ENCODE measurements at places on chromosomes 2 and 18.

GRCh38 chr2:45040786-45041185, 31.5 kb upstream of the SIX2 start:
- no peak for DNase-seq

GRCh38 chr18:74387383-74387782, 69.7 kb downstream of the DIPK1C start:
- DNase-seq: no peak

GRCh38 chr2:230982126-230982525, 13.8 kb upstream of the SPATA3 start:
- DNase-seq: no peak

DNA sequence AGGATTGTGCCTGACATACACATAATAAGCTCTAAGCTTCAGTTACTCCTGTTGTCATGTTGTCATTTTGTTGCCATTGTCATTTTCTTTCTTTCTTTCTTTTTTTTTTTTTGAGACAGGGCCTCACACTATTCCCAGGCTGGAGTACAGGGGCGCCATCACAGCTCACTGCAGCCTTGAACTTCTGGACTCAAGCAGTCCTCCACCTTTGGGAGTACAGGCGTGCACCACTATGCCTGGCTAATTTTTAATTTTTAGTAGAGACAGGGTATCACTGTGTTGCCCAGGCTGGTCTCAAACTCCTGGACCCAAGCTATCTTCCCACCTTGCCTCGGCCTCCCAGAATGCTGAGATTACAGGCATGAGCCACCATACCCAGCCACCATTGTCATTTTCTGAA, 30.9 kb upstream of the SCLY start:
- DNase-seq: no peak

DNA sequence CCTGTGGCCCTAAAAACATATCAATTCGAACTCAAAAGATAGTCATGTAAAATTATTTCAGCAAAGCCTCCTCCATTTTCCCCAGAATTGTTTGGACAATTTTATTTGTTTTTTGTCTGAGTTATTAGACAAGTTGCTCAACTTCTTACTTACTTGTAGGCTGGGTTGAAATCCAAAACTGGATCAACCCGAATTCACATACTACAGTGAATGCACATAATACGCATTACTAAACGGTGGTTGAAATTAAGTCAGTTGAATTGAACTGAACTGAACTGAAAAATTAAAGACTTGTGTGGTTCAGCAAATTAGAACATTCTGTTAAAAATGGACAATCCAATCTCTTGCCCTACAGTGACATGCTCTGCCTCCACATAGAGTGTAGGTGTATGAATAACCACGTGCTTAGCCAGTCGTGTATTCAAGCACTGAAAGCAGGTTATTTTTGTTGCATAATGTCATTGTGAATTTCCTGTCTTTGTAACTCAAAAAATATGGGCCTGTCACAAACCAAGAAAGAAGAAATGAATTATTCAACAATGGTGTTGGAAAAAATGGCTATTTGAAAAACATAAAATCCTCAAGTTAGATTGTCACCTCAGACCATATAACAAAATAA, 441.0 kb downstream of the TXNL1 start:
- no peak for DNase-seq

DNA sequence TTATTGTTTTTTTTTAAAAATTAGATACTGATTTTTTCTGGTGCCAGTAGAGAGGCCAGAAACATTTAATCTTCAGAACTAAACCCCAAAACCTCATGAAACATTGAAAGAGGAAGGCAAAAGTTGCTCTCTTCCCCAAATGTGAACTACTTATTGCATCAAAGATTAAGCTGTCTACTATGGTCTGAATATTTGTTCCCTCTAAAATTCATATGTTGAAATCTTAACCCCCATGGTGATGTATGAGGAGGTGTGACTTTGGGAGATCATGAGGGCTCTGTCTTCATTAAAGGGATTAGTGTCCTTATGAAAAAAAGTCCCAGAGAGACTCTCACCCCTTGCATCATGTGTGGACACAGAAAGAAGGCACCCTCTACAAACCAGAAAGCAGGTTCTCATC, 28.2 kb upstream of the SLC8A1 start:
- DNase-seq: no peak

GRCh38 chr2:165648801-165649200, 145.2 kb downstream of the GALNT3 start:
- no peak for DNase-seq

- DNase-seq: no peak
Observed at GRCh38 chr2:14423145-14423906, 209.2 kb upstream of the LRATD1 start.

DNA sequence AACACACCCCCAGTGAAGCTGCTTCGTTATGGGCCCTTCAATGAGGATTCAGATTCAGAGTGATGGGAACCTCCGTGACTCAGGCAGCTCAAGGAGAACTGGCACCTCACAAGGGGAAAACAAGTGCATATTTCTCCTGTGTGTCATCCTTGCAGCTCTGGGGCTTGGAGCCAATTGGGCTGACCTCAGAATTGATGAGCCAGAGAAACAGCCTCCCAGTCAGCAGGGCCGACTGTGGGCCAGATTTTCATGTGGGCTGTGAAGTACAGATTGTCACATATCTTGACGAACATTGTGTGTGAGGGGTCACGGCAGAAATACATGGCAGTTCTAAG, 189.6 kb upstream of the SP5 start:
- peak; percentile 94 for DNase-seq

DNA sequence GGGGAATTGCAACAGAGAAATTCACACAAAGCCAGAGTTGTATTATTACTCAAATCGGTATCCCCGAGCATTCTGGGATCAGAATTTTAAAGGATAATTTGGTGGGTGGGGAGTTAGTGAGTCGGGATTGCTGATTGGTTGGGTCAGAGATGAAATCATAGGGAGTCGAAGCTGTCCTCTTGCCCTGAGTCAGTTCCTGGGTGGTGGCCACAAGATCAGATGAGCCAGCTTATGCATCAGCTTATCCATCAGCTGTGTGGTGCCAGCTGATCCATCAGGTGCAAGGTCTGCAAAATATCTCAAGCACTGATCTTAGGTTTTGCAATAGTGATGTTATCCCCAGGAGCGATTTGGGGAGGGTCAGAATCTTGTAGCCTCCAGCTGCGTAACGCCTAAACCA, 34.3 kb upstream of the ITM2C start:
- DNase-seq: no peak

DNA sequence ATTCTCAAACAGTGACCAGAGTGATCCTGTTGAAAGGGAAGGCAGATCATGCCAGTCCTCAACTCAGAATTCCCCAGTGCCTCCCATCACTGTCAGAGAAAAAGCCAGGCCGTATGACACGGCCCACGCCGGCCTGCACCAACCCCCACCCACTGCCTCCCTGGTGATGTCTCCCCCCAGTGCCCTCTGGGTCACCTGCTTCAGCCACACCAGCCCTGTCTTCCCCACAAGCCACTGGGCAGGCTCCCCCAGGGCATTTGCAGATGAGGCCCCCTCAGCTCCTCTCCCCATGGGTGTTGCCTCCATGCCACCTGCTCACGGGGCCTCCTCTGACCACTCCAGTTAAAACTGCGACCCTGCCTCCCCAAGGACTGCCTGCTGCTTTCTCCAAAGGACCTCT, 169.8 kb downstream of the SH3RF3 start:
- DNase-seq: no peak

- DNase-seq: no peak
Observed at GRCh38 chr2:37780387-37780676, 108.9 kb upstream of the CDC42EP3 start.

GRCh38 chr2:127163921-127164320, 56.2 kb downstream of the CYP27C1 start:
- DNase-seq: no peak

DNA sequence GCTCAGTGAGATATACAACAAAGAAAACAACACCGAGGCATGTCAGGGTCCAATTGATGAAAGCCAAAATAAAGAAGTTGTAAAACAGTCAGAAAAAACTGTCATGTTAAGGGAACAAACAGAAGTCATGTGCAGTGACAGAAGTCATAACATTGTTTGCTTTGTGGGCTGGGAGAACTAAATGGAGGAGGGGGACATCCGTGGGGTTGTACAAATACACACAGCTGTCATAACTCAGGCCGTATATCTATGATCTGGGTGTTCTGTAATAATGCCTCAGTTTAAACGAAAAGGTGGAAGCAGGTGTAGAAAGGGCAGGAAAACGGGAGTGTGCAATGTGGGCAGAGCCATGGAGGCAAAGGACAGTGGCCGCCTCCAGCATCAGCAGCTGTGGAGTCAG, 27.3 kb downstream of the TIMM21 start:
- DNase-seq: no peak

DNA sequence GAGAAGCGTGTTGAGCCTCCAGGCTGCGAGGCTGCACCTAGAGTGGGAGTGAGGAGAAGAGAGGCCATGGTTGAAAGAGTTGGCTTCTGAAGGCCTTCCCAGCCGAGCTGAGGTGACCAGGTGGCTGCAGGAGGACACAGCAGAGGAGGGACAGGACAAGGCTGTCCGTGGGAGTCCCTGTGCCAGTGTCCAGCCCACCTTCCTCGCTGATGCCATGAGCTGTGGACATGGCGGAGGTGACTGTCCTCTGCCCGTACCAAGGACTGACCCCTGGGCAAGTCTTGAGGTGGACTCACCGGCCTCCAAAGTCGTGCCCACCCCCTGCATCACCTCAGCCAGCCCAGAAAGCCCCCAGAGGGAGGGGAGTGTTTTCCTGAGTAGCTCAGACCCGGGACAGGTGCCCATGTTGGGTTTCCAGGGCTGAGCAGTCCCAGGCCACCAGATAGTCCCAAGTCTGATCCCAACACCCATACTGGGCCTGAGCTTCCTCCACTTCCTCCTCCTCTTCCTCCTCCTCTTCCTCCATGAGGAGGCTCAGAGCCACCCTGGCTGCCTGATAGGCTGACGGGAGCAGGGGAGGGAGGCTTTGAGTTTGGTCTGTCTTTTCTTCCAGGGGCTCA, 43.0 kb upstream of the FOSL2 start:
- DNase-seq: no peak

DNA sequence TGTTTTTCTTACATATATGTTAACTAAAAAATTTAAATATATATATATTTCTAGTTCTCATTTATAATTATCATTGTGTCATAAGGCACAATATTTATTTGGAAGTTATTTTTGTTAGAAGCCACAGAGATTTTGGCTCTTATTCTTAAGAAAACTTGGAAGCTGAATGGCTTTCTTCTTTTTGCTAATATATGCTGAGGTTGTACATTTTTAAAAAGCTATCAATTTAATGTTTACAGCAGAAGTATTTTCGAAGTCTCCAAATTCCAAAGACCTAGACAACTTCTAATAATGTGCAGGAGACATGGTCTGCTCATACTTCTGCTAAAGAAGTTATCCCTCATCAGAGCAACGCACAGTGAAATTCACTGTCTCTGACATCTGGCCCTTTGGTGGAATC, 3.7 kb upstream of the PIEZO2 start:
- no peak for DNase-seq

GRCh38 chr2:37083873-37084794, at the start of the genes GPATCH11 and HEATR5B:
GPATCH11 (plus strand) TSS chr2:37084518; CDS start chr2:37088382, 3,864 bp downstream.
HEATR5B (minus strand) TSS chr2:37084372; CDS start chr2:37083414, 958 bp downstream.
- DNase-seq: peak; percentile 95

GRCh38 chr2:20599001-20599600, 51.8 kb downstream of the HS1BP3 start:
- DNase-seq: no peak
